Stimulated activated CD4-positive, alpha-beta T cell treated with anti-CD3 and anti-CD28 coated beads, Interleukin-15, amount 100 ng/mL, for 1 hour (primary cell): ENCODE measurements at places on chromosomes 7 and 10.

- no peak for DNase-seq
Measured at GRCh38 chr10:78310481-78311080, 276.9 kb downstream of the RPS24 start.

- DNase-seq: no peak
Measured at GRCh38 chr10:95559896-95560277, 1.3 kb downstream of the SORBS1 start.

GRCh38 chr7:12827219-12827821, 139.9 kb downstream of the ARL4A start:
- DNase-seq: no peak

DNA sequence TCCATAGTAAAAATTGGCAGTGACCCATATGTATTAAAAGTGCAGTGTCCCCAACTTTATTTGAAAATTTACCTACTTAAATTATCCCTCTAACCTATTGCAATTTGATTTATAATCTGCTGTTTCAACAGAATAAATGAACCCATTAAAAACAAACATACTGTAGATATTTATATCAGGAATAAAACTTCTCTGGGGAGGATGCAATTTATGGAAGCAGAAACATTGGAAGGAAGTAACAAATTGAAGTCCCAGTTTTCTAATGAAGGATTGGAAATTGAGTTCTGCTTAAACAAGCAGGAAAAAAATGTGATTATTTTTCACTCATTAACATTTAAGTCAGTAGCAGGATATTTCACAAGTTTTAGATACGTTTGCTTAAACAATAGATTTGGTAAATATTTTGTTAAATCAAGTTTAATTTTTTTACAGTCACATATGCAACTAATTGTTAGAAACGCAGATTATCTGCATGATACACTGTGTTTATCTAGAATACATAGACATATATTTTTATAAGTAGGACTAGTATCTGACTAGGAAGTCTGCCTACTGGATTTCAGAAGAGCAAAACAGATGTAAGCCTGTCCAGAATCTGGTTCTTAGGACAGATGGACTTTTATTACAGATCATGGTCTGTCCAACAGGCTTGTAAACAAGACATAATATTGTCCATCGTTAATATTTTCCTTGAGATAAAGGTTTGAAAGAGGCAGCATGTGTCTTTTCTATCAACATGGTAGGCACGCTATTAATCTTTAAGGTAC, 5.3 kb downstream of the AGMO start:
- no peak for DNase-seq

DNA sequence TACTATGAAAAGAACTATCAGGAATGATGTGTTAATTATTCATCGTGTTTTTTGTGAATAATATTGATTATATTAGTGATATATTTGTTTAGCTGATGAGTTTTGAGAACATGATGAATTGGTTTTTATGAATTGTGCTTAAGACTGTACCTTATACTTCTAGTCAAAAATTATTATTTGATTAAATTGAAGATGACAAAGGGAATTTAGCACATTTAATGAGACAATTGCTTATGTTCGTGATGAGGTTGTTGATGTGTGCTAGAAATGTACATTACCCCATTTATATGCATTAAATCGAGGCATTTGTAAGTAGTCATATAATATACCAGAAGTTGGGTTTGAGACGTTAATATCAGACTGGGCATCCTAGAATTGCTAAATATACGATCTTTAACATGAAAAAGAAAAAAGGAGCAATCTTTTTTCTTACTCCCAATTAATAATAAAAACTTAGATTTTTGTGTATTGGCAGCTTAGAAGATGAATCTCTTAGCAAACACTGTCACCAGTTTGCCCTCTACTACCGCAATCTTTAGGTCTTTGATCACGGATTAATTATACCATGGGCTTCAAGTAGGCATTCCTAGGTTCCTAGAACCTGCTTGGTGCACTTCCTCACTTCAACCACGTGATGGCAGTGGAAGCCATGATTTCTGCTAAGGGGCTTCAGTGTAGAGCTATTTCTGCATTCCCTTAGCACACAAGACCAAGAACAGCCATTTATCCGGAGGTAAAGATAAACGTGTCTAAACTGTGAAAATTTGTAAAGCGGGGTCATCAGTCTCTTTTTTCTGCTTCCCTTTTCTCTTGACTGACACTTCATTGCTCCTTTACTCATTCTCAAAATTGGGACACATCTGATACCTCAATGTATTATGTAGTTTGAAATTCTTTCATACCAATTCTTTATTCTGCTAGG, 1.6 kb downstream of the KLHDC10 start:
- DNase-seq: no peak

- DNase-seq: no peak
Measured at GRCh38 chr7:106312099-106312871, 27.5 kb upstream of the NAMPT start.

GRCh38 chr7:108193594-108194498, 63.7 kb upstream of the LAMB4 start:
- DNase-seq: no peak

GRCh38 chr7:157235357-157236333, 96.9 kb downstream of the UBE3C start:
- DNase-seq: no peak

GRCh38 chr7:2038931-2039728, 193.6 kb downstream of the MAD1L1 start:
- DNase-seq: no peak

DNA sequence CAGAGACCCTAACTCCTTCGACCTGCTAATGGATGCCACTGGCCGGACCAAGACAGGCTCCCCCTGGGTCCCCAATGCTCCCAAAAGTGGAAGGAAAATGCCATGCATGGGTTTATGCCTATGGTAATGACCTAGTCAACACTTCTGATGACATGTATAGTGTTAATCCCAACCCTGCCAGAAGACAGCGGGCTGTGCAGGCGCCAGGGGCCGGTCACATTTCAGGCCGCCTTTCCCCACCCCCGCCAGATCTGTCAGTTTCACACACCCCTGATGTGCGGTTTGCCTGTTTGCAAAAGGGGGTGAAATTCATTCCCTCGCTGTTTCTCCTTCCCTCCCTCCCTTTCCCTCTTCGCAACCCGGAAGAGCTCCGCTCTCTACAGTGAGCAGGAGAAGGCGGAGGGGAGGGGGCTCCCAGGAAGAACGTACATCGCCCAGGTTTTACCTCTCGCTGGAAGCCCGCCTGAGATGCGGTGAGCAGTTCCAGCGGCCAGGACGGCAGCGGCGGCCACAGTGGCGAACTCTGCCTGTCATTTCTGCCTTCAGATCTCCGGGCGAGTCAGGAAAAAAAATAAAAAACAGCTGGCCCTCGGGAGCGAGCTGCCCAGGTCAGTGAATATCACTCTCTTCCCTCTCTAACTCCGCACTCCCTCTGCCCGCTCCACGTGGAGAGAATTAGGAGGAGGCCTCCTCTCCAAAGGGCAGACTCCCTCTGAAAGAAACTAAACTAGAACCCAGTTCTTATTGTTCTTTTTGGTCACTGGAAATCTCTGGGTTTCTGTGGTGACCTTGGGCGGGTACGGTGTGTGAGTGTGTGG, 9.4 kb upstream of the GATA3 start:
- no peak for DNase-seq

DNA sequence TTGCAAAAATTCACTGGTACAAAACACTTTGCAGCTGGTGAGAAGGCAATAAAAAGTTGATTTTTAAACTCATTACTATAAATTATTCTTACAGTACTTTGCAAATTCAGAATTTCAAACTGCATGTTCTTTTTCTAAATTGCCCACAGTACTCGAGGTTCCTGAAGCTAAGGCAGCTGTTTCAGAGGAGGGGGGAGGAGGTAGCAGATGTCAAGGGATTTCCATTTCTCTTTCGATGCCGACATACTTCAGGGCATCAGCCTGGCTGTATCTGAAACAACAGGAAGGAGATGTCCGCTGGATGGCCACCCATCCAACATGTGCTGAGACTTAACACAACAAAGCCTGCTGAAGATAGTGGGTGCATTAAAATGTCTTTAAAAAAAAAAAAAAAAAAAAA, 76.7 kb downstream of the EZH2 start:
- no peak for DNase-seq

DNA sequence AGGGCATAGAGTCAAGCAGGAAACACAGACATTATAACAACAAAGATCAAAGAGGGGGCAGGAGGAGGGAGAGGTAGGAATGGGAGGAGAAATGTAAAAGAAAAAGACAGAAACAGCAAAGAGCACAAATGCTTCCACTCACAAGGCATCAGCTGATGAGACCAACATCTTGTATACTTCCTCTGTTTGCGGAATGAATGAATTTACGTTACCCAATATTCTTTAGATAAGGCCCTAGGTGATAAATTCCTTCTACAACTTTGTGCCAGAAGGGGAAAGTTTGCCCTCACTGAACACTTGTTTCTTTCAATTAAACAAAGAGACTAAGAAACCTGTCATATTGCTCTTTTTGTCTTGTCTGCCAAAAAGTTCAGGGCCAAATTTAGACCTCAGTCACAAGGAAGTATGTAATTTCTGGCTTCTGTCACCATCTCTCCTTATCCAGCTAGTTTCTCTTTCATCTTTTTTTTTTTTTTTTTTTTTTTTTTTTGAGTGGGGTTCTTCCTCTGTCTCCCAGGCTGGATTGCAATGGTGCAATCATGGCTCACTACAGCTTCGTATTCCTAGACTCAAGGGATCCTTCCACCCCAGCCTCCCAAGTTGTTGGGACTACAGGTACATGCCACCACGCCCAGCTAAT, 116.4 kb upstream of the NANOS1 start:
- DNase-seq: no peak

- no peak for DNase-seq
Measured at GRCh38 chr10:10758306-10758705, 259.4 kb upstream of the CELF2 start.

- no peak for DNase-seq
Measured at GRCh38 chr7:106768324-106768751, 96.7 kb upstream of the PIK3CG start.

DNA sequence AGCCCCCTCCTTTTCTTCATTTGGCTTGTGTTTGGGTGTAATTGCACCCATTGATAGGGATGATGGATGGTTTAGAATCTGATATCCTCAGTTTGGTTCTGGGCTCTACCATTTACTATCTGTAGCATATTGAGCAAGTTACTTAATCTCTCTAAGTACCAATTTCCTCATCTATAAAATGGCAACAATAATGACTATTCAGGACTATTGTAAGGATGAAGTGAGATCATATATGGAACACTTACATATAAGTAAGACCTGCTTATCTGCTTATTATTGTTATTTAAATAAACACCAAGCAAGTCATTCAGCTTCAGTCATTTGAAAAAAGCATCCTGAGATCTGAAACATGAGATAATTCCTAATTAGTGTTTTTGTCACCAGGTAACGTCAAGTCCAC, 127.0 kb downstream of the SEC23IP start:
- DNase-seq: no peak

- no peak for DNase-seq
Measured at GRCh38 chr7:44994877-44995554, 5.0 kb upstream of the CCM2 start.

DNA sequence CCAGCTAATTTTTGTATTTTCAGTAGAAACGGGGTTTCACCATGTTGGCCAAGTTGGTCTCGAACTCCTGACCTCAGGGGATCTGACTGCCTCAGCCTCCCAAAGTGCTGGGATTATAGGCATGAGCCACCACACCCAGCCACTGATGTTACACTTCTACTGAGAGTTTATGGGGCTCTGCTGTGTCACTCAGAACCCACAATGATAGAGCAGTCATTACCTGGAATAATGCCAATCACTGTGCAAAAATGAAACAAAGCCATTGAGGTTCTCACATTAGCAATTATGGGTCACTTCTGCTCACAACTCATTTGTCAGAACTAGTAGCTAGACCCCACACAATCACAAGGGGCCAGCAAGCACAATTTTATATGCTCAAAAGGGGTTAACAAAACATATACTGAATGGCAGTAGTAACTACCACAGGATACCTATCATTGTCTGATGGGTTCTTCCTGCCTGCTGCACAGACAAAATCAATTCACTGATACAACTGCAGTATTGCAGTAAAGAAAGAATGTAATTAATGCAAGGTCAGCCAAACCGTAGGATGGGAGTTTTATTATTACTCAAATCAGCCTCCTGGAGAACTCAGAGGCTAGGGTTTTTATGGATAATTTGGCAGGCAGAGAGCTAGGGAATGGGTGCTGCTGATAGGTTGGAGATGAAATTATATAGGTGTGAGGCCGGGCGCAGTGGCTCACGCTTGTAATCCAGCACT, 72.1 kb upstream of the TRIM24 start:
- no peak for DNase-seq

- no peak for DNase-seq
Measured at GRCh38 chr7:106772655-106773108, 92.4 kb upstream of the PIK3CG start.

GRCh38 chr10:14433147-14433546, 102.4 kb upstream of the FRMD4A start:
- DNase-seq: no peak

DNA sequence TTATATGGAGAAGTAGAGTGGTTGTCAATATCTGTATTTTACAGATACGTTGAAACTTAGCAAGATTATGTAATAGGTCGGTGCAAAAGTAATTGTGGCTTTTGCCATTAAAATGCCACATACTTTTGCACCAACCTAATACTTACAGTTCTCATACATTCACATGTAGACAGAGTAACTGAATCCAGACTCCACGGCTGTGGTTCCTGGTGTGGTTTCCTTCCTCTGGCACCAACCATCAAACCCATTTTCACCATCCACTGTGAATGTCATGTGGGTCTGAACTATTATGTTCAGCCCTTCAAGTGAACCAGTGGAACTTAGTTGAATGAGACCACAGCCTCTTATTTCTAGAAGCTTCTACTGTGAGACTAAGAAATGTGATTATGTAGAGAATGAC, 31.5 kb upstream of the SLIT1 start:
- DNase-seq: no peak

DNA sequence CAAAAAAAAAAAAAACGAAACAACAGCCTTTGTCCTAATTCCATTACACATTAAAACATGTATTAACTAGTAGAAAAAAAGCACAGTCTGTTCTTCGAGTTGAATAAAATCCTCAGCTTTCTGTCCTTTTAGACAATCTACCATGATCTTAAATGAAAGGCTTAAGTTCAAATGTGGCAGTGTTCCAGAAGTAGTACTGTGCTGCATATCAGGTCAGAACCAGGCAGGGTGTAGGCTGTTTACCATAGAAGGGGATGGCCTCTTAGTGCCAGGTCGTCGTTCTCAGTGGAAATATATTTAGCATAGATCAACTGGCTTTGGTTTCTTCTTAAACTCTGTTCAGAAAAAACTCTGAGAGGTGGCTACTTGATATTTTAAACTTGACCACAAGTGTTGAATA, 612.0 kb downstream of the CNTNAP2 start:
- no peak for DNase-seq

DNA sequence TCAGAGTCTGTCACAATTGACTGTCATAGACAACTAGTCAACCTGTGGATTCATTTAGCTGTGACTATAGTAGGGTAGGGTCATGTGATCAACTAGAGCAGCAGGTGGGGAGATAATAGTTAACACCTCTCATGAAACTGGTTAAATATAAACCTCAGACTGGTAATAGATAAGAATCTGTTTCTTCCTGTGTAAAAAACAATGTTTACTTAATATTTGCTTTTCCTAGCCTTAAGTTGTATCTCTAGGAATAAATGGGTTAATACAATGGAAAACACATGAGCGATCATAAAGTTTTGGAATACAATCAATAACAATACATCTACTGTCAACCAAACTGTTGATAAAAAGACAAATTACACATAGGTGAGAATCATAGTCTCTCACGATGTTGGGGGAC, 43.4 kb upstream of the ITGB8 start:
- no peak for DNase-seq
